Activated CD4-positive, alpha-beta T cell treated with anti-CD3 and anti-CD28 coated beads for 48 hours (primary cell): ENCODE measurements at places on chromosomes 4 and X.

DNA sequence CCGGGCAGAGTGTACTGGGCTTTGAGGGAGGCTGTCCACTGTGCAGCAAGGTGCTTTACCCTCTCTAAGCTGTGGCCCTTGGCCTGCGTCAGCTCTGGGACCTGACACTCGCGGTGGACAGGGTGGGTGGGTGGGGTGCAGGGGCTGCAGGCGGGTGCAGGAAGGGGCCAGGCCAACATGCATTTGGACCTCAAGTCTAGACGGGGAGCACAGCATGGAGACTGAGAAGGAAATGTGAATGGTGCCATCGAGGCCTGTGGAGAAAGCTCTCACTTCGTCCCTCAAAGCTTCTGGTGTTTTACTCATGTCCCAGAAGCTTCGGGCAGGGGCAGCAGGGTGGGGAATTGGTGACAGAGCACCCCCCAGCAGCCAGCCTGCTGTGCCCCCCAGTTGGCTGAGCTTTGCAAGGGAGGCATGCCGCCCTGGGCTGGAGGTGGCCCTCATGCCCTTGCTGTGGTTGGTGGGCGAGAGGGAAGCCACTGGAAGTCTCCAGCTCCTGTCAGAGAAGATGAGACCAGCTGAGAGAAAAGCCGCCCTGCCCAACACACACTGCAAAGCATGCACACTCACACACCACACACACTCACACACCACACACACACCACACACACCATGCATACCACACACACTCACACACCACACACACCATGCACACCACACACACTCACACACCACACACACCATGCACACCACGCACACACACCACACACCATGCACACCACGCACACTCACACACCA lies 12.3 kb downstream of the PNMA6E start:
- DNase-seq: no peak

GRCh38 chr4:161828061-161828460 lies 335.7 kb downstream of the FSTL5 start:
- DNase-seq: no peak

DNA sequence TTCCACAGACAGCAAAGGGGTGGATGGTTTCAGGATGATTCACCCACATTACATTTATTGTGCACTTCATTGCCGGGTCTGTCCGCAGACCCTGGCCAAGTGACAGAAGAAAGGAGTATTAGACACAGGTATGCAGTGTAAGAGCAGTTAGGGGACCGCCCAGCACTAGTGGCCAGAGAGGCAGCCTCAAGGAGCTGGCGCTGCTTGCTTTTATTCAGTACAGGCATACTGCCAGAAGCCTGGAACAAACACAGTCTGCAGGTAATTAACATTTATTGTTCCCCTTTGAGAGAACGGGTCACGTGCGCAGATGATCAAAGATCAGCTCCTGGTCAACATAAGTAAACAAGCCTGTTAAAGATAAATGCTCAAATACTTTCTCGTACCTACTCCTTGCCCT lies 1639.0 kb upstream of the IGFBP7 start:
- no peak for DNase-seq

DNA sequence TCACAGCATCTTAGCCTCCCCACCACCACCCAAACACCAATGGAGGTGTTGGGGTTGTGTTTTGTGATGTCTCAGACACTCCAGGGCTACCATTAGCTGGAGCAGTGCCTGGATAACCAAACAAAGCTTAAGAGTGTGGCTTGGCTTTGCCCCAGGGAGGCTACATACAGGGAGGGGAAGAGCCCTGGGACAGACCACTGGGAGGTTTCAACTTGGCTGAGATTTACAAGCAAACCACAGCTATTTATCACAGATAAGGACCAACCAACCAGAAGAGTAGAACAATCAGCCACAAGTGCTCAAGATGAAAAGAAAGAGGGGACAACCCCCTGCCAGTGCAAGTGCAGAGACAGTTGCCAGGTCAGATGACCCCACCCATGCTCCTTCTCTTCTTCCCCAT lies 24.1 kb downstream of the SOX3 start:
- DNase-seq: no peak

- no peak for DNase-seq
Observed at GRCh38 chr4:159702200-159702599, 599.3 kb downstream of the RAPGEF2 start.

GRCh38 chr4:113675731-113676697 lies 85.5 kb downstream of the CAMK2D start:
- no peak for DNase-seq

DNA sequence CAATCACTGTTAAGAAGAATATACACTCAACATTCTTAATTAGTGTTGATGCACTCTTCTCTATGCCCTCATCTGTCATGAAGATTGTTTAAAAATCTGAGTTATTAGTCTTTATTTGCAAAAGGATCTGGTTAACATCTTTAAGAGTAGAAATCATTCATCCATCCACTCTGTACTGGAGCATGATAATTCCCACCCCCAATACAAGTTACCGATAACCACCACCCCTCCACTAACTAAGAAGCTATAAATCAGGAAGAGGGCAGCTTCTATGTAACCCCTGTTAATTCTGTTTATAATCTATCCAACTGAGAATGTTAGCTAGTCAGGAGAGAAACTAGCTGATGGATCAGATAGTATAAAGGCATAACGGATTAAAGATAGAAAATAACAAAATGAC lies 34.5 kb downstream of the RAB28 start:
- DNase-seq: no peak

- DNase-seq: peak; percentile 89
Observed at GRCh38 chr4:602559-602942, 22.8 kb upstream of the PDE6B start.

- DNase-seq: no peak
Observed at GRCh38 chrX:34903316-34903715, 39.3 kb upstream of the FAM47B start.

DNA sequence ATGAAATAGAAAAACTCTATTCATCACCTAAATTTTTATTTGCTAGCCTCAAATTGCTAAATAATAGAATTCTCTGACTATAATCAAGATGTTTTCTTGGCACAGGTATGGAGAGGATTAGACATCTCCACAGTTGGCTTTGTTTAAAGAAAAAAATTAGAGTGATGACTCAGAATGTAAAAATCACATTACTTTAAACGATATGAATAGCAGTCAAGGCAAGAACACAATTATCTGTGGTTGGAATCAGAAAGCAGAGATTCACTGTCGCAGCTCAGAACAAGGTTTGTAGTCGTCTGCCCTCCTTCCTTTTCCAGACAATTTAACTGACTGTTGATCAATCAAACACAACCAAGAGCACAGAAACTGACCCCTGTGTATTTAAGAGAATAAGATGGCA lies 32.2 kb upstream of the CCKAR start:
- no peak for DNase-seq

DNA sequence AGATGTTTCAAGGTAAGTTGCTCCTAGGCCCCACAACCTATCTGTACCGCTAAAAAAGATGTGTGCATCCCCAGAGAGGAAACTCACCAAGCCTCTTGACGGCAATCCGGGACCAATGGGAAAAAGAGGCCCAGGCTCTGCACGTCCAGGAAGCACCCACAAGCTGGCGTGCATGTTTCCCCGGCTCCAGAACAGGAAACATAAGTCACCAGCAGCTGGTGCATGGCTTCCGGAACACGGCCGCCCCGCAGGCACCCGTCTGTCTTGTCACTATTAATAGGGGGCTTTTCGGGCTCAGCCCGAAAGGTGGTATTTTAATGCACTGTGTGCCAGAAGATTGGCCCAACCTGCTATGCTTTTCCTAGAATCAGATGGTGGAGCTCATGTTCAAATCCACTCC lies 22.2 kb downstream of the CRMP1 start:
- DNase-seq: no peak

DNA sequence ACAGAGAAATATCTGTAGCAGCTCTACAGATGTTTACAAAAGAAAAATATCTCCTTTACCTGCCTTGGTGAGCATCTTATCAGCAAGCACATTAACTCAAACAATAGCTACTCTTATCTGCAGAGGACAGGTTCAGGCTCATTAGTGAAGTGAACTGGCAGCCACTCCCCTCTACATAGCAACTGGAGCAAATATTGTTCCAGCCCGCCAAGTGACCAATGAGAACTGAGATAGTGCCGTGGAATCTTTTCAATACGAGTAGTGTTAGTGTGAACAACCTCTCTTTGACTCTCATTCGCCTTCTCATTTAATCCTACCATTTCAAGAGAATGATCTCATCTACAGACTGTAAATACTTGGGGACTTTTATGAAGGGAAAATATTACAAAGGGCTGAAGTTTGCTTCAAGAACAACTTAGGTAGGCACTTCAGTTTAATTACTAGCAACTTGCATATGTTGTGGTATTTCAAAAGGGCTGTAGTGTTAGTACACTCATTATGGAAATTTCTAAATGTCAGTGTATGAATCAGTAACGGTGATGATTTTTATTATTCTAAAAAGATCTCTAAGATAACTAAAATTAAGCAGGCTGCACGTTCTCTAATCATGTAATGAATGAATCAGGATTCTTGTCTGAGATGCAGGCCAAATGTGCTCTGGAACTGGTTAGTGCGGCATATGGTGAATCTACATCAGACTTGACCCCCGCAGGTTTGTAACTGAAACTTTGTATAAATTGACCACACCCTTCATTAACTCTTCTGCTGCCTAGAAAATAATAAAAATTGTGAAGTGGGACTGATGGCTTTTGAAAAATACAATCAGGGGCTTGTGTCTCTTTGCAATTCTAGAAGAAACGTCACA lies 72.4 kb downstream of the PALLD start:
- DNase-seq: peak; percentile 34

DNA sequence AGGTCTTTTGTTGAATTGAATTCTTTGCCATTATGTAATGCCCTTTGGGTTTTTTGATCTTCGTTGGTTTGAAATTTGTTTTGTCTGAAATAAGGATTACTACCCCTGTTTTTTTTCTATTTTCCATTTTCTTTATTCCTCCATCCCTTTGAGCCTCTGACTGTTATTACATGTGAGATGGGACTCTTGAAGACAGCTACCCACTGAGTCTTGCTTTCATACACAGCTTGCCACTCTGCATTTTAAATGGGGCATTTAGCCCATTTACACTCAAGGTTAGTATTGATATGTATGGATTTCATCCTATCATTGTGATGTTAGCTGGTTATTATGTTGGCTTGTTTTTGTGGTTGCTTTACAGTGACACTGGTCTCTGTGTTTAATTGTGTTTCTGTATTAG lies 736.2 kb upstream of the GRID2 start:
- no peak for DNase-seq

DNA sequence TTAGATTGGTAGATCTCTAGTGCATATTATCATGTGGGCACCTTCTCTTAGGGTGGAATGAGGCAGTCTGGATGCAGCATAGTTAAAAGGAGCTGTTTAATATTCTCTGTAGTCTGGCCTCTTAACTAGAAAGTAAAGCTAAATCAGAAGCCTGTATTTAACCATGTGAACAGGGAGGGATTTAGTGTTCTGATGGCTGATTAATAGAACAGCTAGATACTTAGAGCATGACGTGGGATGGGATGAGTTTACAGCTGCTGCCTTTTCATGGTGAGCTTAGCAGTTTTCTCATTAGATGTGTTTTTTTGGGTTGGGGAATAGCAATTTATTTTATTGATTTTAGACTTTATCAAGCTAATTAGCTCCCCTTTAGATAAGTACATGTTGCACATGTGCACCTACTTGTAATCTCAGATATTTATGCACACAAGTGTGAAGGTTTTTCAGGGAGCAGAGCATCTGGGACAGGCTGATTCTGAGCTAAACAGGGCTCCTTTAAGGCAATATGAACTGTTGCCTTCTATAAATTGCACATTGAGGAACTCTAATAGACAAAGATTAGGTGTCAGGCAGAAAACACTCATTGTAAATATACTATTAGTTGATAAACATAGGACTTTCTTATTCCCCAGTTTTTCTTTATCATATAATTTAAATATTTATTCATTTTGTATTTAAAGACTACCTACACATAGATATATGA lies 34.1 kb downstream of the YIPF6 start:
- no peak for DNase-seq

- DNase-seq: no peak
Observed at GRCh38 chr4:8210616-8211015, 11.5 kb downstream of the SH3TC1 start.

DNA sequence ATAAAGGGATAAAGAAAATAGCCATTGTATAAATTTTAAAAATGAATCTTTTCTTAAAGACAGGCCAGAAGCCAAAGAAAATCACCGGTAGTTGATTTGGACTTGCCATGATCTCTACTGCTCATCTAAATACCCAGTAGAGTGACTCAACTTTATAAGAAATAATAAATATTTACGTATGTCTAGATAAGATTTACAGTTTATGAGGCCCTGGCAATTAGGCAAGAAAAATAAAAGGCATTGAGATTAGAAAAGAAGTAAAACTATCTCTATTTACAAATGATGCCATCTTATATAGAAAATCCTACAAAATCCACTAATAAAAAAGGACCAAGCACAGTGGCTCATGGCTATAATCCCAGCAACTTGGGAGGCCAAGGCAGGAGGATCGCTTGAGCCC lies 765.5 kb upstream of the HTR2C start:
- DNase-seq: no peak

DNA sequence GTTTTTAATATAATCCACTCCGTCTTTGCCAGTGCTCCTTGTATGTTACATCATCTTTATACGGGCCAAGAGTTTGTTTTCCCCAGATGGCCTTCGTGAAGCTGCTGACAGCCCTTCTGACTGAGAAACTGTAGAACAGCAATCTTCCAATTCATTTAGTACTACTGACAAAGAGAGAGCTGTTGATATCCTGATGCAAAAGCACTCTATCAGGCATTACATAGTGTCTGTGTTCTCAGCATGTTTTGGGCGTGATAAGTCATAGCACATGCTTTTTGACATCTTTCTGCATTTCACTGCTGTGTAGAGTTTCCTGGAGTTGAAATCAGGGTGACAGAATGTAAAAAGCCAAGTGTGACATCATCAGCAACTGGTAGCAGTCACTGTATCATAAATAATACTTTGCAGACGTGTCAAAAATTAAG lies 746.3 kb upstream of the FAM241A start:
- no peak for DNase-seq

GRCh38 chr4:119795986-119796578 lies 167.5 kb upstream of the PDE5A start:
- no peak for DNase-seq

- no peak for DNase-seq
Observed at GRCh38 chrX:45164995-45165394, 35.7 kb downstream of the DIPK2B start.

DNA sequence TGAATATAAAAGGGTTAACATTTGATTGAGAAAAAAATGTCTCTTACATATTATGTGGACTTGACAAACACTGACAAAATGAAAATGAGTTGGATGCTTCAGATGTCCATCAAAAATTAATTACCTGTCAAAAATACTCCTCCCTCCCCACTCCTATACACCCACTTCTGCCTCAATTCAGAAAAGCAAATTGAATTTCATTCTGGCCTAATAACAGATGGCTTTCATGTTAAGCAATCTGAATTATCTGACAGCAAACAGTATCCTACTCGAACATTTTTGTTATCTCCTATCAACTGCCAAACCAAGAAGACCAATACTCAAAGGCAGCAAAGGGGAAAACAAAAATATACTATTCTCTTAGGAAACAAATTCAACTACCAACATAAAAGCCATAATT lies 44.0 kb downstream of the ATP8A1 start:
- no peak for DNase-seq
